ENCODE measurements at places on chromosomes 4 and X.
A peak's percentile ranks its signal among the peaks of the same experiment; 100 is the strongest.

DNA sequence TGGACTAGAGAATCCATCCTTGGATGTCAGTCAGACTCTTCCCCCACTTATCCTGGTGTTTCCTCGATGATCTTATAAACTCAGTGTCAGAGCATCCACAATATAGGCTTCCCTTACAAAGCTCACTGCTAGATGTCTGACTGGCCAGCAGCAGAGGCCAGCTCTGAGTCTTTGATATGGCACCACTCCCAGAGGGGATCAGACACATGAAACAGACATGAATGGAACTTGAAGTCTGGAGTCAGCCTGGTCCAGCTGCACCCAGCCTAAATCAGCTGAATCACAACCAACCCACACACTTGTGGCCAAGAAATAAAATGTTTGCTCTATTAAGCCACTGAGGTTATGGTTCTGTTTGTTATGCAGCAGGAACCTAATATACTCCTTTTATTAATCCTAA is 129.6 kb upstream of the MED14 start:
- DNase-seq, result peak; percentile 37

DNA sequence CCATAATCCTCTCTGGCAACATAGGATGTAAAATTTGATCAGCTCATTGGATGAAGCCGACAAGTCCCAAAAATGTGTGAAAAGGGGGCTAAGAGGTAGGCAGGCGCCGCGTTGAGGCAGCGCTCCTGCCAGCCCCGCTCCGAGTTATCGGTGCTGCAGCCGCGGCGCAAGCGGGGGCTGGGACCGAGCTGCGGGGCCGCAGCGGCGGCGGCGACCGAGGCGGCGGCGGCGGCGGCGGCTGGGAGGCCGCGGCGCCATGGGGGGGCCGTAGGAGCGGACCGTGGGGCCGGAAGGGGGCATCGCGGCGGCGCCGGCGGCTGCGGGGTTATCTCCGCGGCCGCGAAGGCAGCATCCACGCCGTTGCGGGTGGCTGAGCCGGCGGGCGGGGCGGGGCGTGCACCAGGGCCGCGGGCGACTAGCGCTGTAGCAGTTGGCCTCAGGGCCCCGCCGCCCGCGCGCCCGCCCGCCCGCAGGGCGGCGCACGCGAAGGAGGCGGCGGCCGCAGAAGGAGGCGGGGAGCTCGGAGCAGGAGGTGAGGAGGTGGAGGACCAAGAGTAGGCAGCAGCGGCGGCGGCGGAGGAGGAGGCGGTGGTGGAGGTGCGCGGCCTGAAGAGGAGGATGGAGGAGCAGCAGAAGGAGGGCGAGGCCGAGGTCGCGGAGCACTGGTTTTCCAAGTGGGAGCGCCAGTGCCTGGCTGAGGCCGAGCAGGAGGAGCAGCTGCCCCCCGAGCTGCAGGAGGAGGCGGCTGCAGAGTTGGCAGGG is 126.0 kb upstream of the CXorf66 start:
- DNase-seq, result peak; percentile 40

- DNase-seq, result no peak
Measured at GRCh38 chr4:27350161-27350560, 489.5 kb downstream of the STIM2 start.

DNA sequence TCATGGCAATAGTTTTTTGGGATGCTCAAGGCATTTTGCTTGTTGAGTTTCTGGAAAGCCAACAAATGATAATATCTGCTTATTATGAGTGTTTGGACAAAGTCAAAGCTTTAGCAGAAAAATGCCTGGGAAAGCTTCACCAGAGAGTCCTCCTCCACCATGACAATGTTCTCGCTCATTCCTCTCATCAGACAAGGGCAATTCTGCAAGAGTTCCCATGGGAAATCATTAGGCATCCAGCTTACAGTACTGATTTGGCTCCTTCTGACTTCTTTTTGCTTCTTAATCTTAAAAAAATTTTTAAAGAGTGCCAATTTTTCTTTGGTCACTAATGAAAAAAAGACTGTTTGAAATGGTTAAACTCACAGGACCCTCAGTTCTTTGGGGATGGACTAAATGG is 136.3 kb downstream of the UBE2K start:
- no peak for DNase-seq

DNA sequence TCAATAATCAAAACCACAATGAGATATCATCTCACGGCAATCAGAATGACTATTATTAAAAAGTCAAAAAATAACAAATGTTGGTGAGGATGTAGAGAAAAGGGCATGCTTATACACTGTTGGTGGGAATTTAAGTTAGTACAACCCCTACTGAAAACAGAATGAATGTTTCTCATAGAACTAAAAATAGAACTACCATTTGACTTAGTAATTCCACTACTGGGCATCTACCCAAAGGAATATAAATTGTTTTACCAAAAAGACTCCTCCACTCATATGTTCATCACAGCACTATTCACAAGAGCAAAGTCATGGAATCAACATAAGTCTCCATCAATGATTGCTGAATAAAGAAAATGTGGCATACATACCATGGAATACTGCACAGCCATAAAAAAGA is 278.1 kb upstream of the ARSJ start:
- no peak for DNase-seq

DNA sequence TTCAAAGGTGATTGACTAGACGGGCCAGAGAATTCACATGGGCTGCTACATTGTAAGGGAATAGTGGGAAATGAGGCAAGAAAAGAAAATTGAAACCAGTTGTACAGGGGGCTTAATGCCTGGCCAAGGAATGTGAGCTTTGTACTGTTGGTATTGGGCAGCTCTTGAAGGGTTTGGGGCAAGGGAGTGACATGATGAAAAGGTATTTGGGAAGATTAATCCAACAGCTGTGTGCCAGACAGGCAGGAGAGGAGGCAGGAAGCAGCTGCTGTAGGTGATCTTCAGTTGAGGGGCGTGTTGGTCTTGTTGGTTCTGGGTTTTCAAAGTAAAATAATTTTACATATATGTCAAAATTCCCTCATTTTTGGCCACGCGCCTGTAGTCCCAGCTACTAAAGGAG is 384.5 kb upstream of the TENM3 start:
- no peak for DNase-seq

DNA sequence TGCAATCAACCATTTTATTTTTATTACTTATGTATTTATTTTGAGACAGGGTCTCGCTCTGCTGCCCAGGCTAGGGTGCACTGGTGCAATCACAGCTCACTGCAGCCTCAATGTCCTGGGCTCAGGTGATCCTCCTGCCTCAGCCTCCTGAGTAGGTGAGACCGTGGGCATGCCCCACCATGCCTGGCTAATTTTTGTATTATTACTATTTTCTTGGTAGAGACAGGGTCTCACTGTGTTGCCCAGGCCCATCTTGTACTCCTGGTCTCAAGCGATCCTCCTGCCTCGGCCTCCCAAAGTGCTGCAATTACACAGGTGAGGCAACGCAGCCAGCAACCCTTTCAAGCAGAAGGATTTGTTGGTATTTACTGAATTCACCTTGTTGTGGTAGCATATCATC is 60.3 kb upstream of the PPP2R3B start:
- DNase-seq, result no peak

GRCh38 chr4:113749178-113749577 is 12.4 kb downstream of the CAMK2D start:
- DNase-seq, result no peak

DNA sequence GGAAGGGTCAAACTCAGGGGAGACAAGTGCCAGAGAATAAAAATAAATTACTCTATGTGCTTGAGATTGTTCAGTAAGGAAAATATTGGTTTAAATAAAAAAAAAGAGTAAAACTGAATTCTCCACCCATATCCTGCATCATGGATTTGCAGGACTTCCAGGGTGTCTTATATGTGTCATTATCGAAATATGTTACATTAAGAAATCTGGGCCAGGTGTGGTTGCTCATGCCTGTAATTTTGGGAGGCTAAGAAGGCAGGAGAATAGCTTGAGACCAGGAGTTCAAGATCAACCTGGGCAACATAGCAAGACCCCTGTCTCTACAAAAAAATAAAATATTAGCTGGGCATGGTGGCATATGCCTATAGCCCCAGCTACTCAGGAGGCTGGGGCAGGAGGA is 104.9 kb downstream of the PPP3CA start:
- DNase-seq, result no peak

DNA sequence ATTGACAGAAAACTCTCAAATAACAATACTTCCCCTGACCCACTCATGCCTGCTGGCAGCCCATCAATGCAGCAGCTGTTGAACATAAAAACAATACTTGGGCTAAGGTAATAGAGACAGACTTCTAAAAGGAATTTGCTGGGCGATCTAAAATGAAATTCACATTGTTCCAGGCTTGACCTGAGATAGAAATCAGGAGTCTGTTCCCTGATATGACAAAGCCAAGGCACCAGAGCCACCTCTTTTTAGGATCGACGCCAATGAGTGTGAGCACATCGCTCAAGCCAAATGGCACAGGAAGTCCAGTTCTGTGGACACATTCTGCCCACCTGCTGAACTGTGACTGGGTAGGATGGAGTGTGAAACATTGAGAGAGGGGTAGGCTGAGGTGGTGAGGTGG is 4.9 kb downstream of the SEPTIN11 start:
- no peak for DNase-seq

DNA sequence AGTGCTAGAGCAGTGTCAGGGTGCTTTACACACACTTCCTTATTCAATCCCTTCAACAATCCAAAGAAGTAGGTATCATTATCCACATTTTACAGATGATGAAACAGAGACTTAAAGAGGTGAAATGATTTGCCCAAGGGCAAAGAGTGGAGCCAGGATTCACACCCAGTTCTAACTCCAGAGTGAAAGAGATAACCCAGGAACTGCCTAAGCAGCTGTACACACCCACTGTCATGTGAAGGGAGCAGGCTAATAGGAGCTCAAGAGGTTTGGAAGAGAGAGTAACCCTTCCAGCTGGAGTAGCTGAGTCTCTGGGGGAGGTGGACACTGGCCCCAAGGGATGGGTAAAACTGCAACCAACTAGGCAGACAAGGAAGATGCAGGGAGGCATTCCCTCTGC is 92.5 kb downstream of the FBXL5 start:
- no peak for DNase-seq

- DNase-seq, result no peak
Measured at GRCh38 chr4:165965503-165965902, 92.5 kb downstream of the TLL1 start.

GRCh38 chr4:177480795-177481194 is 38.6 kb upstream of the AGA start:
- no peak for DNase-seq

DNA sequence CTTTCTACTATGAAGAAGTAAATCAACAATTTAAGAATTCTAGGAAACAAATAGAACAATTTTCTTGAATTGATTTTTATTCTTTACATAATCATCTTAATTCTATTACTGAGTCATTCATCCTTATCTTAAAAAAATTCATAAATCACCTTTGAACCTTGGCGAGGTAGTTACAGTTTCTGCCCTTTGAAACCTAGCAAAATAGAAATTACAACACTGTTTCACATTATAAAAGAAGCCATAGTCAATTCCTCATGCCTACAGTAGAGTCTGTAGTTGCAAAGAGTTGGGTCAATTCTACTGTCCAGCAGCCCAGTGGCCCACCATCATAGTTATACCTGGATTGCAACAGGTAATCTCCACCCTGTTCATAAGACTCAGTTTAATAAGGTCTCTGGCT is 7.3 kb downstream of the SMIM31 start:
- DNase-seq, result no peak

DNA sequence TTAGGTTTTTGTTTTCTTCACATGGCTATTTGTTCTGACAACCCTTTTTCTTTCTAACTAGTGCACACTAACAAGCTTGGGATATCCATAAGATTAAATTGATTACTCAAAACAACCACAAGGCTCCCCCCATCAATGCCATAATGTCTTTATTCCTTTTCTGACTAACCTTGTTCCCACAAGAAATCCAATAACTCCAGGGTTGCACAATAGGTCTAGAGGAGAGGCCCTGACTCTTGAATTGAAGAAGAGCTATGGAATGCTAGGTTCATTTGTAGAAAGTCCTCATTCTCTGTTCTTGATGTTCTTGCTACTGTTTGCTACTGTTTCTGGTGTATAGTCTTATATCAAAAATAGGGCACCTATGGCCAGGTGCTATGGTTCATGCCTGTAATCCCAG is 71.0 kb downstream of the PRRG1 start:
- DNase-seq, result no peak

- DNase-seq, result no peak
Measured at GRCh38 chr4:55087913-55088260, 37.5 kb downstream of the KDR start.

DNA sequence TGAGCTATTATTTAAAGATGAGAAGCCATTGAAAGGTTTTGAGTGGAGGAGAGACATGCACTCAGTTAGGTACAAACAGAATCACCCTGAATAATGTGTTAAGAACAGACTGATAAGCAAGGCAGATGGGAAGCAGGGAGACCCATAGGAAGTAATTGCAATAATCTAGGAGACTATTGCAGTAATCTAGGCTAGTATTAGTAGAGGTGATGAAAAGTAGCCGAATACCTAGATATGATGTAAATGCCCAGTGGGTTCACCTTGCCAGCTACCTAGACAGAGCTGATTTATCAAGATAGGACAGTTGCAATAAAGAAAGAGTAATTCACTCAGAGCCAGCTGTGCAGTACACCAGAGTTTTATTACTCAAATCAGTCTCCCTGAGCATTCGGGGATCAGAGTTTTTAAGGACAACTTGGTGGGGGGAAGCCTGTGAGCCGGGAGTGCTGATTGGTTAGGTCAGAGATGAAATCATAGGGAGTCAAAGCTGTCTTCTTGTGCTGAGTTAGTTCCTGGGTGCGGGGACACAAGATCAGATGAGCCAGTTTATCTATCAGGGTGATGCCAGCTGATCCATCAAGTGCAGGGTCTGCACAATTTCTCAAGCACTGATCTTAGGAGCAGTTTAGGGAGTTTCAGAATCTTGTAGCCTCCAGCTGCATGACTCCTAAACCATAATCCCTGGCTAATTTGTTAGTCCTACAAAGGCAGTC is 427.5 kb downstream of the RPA4 start:
- no peak for DNase-seq

DNA sequence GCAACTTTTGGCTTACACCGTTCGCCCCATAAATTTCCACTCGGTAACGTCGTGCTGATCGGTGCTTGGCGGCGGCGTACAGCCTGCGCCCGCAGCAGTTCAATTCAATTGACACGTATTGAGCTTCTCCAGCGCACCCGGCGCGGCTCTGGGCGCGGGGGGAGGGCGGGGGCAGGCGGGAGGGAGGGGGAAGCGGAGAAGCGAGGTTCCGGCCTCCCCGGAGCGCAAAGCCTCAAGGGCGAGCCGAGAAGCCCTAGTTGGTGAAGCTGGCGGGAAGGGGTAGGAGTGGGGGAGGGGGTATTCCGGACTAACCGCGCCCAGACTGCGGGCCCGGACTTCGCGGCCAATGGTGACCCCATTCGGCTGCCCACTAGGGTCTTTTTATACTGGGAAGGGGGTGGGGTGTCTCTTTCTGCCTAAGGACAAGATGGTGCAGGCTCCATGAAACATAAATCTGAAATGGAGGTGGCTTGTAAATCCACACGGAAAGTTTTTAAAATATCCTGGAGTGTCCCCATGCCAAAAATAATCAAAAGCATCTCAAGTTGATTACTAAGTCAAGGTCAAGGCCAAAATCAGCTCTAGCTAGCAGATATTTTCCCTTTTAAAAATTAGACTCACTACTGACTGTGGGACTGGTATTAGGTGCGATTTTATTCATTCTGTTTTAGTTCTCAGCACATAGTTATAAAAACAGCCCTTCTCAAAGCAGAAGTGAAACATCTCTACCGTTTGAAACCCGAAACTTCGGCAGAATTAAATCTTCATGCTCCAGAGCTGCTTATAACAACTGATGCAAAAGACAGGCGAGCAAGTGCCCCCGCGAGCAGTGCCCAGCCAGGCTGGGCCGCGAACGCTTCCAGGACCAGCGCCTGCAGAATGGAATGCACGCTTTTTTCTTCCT is 1.5 kb upstream of the BCOR start:
- peak; percentile 29 for DNase-seq

- DNase-seq, result no peak
Measured at GRCh38 chr4:148737061-148737770, 295.0 kb upstream of the NR3C2 start.

GRCh38 chr4:3421470-3421869 is 20.3 kb upstream of the HGFAC start:
- no peak for DNase-seq

Measured in AG20443 (cell line).